ENCODE measurements at places on chromosomes 2 and 18.

DNA sequence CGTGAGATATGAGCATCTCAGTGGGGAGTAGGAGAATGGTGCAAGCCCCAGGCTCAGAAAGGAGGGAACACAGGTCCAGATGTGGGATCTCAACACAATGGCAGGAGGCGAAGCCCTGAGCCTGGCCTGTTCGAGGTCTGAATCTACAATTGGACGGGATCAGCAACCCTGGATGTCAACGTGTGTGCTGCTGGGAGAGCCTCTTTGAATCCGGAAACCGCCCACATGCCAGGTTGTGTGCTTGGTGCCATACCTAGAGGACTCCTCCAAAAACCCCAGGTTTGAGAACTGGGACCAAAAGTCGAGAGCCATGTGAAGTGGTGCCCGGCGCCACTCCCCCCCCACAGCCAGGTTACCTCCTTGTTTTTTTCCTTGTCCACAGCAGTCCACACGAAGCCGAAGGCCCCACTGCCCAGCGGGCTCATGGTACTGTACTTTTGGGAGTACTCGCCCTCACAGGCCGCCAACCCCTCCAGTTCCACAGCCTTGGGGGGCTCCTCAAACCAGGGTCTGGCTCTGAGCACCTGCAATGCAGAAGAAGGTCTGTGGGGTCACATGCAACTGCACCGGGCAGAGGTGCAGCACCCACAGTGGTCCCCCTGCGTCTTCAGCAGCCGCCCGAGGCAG is 20.4 kb upstream of the MTERF4 start:
- no peak for DNase-seq

DNA sequence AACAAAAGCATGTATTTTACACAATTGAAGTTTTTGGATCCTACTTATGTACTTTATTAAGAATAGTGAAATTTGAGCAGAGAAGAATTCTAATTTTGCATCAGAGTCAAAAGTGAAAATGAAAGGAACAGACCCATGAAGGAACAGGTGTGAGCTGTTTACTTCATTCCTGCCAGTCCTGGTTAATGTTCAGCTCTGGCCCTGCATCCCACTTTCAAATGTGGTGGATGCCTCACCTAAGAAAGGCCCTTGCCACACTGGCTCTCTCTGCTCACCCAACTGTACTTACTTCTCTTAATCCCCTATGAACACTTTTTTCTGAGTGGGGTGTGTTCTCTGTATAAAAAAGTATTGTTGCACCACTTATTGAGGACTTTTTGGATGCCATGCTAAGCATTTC is 22.2 kb downstream of the FAM110C start:
- DNase-seq, result no peak

GRCh38 chr2:163723881-163724280 is 11.9 kb downstream of the FIGN start:
- DNase-seq, result no peak

DNA sequence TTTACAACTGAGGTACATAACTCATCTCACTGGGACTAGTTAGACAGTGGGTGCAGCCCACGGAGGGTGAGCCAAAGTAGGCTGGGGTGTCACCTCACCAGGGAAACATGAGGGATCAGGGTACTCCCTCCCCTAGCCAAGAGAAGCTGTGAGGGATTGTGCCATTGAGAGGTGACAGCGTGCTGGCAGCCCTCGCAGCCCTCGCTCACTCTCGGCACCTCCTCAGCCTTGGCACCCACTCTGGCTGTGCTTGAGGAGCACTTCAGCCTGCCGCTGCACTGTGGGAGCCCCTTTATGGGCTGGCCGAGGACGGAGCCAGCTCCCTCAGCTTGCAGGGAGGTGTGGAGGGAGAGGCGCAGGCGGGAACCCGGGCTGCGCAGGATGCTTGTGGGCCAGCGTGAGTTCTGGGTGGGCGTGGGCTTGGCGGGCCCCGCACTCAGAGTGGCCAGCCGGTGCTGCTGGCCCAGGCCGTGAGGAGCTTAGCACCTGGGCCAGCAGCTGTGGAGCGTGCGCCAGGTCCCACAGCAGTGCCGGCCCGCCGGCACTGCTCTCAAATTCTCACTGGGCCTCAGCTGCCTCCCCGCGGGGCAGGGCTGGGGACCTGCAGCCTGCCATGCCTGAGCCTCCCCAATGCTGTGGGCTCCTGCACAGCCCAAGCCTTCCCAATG is 44.5 kb upstream of the FAM110C start:
- DNase-seq, result no peak

DNA sequence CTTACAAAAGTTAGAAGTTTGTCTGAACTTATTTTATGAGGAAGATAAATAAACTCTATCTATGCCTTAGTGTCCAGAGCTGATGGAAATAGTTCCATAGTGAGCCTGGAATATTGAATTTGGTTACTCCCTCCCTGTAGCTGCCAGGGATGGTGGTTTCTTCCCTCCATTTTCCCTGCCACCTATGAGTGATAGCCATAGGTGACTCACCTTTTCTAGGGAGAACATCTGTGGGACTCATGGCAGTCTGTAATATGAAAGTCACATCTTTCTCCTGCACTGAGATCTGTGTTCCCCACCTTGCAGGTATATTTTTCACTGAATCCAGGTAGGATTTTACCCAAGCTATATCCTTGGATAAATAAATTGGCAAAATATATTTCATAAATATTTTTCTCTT is 148.8 kb downstream of the TPGS2 start:
- no peak for DNase-seq

- DNase-seq, result no peak
These were observed 35.0 kb upstream of the DOK6 start for GRCh38 chr18:69365658-69366057.

DNA sequence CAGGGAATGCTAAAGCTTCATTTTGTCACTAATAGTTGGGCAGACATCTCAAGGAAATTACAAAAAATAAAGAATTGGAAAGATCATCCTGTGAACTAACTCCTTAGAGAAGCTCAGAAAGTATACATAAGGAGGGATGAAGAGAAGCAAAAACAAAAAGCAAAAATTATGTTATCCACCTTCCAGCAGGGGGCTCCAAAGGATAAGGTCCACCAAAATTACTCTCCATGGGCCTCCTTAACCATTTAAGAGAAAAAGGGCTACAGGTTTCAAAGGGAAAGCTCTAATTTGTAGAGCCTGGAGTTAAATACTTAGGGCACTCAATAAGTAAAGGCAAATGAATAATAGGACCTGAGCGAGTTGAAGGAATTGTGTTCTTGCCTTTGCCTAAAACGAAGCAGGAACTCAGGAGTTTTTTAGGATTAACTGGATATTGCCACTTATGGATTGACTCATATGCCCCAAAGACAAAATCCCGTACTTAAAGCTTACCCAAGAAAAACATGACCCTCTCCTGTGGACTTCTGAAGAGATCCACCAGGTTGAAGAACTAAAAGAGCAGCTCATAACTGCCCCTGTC is 1167.9 kb downstream of the DSC3 start:
- DNase-seq, result no peak

DNA sequence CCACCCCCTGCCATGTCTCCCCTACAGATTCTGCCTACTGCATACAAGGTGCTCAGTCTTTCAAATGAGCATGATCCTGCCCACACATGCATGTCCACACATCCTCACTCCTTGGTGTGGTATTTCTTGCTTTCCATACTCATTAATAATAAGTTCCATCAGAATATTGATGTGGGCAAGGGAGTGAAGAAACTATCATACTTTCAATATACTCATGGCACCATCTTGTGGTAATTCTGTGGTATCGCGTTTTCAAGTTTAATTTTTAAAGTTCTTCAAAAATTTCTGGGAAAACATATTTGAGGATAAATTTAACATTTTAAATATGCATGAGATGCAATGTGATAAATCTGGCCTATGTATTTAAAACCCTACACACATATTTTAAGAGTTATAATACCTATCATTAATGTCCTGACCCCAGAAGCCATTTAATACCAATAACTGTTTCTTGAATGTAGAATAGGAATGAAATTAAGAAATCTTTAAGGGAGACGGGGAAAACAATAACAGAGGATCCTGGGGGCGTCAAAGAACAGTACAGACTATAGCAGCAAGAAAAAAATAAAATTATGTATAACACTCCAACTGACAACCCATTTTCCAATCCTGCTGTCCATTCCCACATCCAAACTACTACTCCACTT is 110.1 kb downstream of the ZNF385B start:
- no peak for DNase-seq

- no peak for DNase-seq
These were observed 46.4 kb downstream of the ASXL2 start for GRCh38 chr2:25831746-25832449.

DNA sequence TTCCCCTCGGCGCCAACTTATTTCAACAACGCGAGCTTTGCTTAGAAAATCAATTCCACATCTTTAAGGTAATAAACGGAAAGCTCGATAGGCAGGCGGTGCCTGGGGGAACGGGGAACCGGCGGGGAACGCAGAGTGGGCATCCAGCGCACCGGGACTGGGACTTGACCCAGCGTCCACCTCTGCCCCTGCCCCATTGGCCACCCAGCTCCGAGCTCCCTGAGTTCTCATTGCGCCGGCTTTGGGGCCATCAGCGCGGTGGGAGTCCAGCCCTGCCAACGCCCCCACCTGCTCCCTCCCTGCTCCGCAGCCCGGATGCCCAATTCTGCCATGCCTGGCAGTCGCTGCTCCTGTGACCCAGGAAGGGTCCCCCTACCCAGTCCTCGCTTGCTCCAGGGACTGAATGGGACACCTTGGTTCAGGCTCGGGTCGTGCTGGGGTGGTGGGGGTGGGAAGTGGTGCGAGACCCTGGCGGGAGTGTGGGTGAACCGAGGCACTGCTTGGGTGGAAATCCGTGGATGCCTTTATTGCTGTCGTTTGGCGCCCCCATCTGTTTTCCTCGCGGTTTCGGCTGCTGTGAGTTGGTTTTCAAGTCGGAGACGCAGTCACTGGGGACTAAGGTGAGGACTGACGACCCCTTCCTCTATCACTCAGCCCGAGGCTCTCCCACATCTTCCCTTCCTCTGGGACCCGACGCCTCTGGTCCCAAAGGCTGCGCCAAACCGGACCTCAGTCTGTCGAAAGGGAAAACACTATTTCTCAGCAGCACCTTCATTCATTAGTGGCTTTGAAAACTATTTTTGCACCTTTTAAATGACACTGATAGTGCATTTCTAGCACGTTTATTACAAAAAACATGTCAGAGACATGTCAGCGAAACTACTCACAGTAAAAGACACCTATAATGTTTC is 2.4 kb upstream of the EVX2 start:
- DNase-seq, result no peak

DNA sequence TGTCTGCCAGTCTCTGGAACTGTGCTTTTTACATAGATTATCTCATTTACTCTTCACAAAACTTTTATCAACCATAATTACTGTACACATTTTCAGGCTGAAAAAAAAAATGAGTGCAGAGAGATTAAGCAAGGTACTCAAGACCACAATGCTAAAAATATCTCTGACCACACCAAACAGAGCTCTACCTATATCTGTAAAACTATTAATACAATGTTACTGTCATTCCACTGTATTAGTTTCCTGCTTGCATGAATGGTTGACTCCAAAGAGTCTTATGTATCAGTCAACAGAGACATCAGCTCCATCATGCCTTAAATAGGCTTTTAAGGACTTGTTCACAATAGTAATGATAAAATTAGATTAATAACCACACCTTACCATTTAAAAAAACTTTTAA is 134.7 kb upstream of the CCDC150 start:
- DNase-seq, result no peak

GRCh38 chr2:130896813-130897212 is 60.1 kb downstream of the ARHGEF4 start:
- DNase-seq, result no peak

- no peak for DNase-seq
These were observed 347.1 kb upstream of the FAM98A start for GRCh38 chr2:33946193-33946592.
